ENCODE measurements at places on chromosomes 12 and 14.

DNA sequence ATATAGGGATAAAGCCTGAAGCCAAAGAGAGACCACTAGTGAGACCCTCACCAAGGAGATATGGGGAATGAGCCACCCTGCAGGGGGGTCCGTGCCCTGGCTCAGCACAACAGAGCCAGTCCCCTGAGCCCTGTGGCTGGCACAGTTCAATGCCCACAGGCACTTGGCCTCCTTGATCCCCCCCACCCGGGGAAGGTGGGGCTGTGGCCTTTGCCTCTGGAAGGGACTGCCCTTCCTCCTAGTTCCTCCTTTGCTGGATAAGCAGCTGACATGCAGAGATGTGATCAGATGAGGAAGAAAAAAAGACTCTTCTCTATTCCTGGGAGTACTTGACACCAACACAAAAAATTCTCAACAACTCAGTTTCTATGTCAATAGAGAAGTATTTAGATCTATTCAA is 19.9 kb downstream of the TTC7B start:
- DNase-seq, result no peak

- DNase-seq, result peak; percentile 68
These were observed 31.4 kb upstream of the C12orf76 start for GRCh38 chr12:110079477-110080400.

DNA sequence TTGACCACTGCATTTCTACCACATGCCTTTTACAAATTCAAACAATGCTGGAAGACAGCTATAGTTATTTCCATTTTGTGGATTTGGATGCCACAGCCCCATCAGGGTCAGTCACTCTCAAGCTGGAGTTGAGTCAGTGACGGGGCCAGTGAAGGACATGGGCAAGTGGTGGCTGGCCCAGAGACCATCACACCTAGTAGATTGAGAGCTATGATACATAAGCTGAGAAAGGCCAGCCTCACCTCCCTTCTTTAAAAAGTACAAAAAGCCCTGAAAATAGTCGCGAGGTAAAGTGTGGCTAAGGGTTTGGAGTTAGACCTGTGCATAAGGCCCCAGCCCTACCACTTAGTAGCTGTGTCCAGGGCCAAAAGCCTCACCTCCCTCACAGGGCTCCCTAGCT is 4.1 kb downstream of the KCTD10 start:
- DNase-seq, result no peak

- DNase-seq, result peak; percentile 4
These were observed 10.3 kb downstream of the TBPL2 start for GRCh38 chr14:55430024-55430690.

DNA sequence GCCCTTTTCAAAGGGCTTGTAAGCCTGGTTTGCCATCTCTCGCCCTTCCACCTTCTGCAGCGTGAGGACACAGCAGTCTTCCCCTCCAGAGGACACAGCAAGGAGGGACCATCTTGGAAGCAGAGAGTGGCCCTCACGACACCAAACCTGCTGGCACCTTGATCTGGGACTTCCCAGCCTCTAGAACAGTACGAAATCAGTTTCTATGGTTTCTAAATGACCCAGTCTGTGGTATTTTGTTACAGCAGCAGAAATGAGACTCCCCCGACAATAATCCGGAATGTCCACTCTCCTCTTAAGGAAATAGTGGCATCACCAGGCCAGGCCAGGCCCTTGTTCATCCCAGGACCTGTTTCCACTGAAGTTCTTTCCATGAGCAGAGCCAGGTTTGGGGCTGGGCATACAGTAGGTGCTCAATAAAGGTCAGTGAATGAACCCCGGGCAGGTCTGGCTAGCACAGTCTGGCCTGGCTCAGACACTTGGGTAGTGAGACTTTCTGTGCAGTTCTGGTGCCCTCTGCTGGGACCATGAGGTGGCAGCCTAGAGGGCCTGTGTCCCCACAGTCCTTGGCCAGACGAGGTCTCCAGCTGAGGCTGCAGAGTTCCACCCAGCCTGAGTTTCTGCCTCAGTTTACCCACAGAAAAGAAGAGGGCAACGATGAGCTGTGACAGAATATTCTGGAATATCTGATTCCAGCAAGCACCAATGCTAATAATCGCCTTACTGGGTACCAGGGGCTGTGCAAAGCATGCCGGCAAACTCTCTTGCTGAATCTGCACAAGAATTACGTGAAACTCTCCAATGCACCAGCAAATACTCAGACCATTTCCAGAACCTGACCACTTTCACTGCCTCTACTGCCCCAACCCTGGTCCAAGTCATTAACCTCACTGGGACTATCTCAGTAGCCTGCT is 14.0 kb downstream of the ABCB9 start:
- DNase-seq, result peak; percentile 60

DNA sequence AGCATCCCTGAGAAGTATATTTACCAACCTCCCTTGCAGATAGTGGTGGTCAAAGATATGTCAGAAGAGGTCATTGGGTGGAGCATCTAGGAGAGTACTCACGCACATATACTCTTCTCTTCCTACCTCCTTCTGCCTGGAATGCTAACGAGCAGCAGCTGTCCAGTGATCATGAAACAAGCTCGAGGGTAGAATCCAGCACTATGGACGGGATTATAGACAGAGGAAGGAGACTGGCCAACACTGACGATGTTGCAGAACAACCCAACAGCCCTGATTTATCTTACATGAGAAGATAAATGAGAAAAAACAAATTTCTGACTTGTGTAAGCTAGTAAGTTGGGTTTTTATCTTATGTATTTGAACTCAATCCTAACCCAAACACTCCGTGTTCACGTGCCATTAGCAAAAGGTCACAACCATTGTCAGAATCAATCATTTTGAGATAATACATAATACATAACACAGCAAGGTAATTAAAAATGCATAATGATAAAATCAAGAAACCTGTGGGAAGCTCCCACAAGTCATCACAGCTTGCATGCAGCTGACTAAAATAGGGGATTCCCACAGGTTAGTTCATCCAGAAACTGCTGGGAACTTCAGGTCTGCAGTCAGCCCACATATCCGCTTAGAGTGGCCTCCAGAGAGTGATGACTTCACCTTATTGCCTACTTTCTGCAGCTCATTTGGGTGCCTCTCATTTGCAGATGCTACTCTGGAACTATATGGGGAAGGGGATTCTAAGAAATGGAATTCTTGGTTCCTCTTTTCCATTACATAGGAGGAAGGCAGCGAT is 36.3 kb upstream of the STK38L start:
- DNase-seq, result no peak

DNA sequence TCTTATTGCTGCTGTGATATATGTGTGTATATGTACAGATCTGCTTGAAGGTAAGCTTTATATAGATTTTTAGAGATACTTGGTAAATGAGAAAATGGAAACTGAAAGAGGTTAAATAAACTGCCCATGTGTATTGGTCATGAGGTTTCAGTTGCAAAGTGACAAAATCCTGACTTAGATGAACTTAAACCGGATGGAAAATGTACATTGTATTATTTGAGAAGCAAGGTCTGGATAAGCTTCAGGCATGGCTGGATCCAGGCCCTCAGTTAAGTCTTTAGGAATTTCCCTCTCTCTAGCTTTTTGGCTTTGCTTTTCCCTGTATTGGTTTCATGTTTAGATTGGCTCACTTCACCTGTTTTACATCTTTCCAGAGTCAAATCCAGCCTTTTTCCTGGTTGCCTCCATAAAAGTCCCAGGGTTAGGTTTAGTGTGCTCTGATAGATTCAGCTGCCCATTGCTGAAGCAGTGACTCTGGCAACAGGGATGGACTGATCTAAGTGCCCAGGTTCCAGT is 21.0 kb upstream of the MAP1LC3B2 start:
- no peak for DNase-seq

DNA sequence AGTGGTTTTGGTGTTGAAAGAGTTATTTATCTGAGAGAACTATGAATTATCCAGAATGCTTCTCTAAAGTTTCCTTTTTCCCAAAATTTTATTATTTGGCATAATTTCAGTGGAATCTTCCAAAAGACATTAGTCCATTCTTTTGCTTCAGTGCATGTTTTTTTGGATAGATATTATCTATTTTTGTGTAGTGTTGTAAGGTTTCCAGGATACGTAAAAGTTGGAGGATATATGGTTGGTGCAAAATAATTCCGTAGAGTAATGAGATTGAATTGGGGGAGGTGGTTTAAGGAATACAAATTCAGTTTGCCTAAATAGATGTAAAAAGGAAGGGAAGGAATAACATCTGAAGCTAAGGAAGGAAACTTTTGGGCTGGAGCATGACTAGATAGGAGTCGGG is 186.6 kb downstream of the RGS6 start:
- DNase-seq, result no peak

DNA sequence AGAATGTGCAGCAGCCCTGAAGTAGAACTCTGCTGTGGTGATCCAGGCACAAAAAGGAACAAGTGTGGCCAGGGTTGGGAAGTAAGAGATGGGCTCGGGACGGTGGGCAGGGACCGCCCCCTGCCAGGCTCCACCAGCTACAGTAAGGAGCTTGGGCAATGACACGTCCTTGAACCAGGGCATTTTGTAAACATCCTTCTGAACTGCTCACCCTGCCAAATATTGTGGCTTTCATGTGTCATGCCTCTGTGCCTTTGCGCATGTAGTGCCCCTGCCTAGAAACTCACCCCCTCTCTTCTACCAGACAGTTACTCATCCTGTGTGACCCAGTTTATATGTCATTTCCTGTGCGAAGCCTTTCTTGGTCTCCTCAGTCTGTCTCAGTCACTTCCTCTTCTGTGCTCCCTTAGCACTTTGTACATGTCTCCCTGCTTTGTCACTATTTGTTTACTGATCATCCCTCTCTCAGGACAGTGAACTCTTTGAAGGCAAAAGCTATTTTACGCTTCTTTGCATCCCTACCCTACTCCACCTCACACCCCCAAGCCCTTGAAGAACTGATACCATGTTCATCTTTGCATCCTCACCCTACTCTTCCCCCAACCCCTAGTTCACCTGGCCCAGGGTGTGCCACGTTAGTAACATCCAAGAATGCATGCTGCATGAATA is 108.9 kb upstream of the PLEKHG7 start:
- peak; percentile 72 for DNase-seq
